ENCODE measurements at places on chromosomes 2 and 18.

DNA sequence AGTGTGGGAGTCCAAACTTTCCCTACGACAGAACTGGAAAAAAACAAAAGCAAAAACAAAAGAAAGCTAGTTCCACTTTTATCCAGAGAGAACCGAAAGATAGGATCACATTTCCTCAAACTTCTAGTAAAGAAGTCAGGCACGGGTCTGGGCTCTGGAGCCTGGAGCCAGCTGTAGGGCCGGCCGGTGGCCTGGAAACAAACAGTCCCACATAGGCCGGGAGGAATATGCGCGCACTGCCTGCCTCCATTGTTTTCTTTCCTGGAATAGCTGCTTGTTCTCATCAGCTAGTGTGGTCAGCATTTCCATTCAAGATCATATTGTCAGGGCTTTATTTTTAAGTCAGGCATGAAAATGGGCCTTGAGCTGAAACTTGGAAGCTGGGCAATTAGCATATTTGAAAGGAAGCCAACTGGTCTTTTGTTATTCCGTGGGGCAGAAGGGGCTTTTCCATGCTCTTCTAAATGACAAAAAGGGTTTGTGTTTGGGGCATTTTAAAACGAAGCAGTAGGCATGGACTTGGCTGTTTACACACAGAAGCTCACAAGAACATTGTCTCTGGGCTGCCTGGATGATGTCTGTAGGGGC lies 58.7 kb upstream of the RFX8 start:
- no peak overlapping the region for H3K27ac ChIP-seq
- peaks cover 5% of the 10 kb centered on the region for H3K4me1 ChIP-seq
- H3K4me3 ChIP-seq = no peak overlapping the region
- H3K27me3 ChIP-seq = no peaks in the 10 kb centered on the region
- DNase-seq = no peak
- no peaks in the 10 kb centered on the region for H3K36me3 ChIP-seq

- no peak overlapping the region for H3K4me3 ChIP-seq
- no peaks in the 10 kb centered on the region for H3K27me3 ChIP-seq
- H3K36me3 ChIP-seq = no peaks in the 10 kb centered on the region
- no peaks in the 10 kb centered on the region for H3K4me1 ChIP-seq
- DNase-seq = no peak
Observed at GRCh38 chr2:51329512-51329911, 297.6 kb upstream of the NRXN1 start.

DNA sequence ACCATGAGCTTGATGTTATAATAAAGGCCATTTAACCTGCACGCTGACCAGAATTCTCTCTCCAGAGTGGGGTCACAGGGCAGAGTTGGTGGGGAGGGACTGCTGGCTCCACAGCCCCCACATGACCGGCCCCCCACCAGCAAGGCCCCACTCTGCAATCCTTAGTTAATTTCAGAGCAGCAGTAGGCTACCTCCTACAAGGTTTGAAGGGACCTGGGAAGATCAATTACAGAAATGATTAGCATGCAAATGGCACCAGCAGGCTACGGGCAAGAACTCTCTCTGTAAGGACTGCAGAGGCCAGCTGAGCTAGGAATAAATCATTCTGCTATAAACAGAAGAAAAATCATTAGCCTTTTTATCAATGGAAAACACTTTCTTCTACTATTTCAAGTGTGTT lies 135.3 kb downstream of the C1D start:
- peaks cover 33% of the 10 kb centered on the region for H3K27me3 ChIP-seq
- no peaks in the 10 kb centered on the region for H3K36me3 ChIP-seq
- H3K4me3 ChIP-seq = no peak overlapping the region
- DNase-seq = no peak

DNA sequence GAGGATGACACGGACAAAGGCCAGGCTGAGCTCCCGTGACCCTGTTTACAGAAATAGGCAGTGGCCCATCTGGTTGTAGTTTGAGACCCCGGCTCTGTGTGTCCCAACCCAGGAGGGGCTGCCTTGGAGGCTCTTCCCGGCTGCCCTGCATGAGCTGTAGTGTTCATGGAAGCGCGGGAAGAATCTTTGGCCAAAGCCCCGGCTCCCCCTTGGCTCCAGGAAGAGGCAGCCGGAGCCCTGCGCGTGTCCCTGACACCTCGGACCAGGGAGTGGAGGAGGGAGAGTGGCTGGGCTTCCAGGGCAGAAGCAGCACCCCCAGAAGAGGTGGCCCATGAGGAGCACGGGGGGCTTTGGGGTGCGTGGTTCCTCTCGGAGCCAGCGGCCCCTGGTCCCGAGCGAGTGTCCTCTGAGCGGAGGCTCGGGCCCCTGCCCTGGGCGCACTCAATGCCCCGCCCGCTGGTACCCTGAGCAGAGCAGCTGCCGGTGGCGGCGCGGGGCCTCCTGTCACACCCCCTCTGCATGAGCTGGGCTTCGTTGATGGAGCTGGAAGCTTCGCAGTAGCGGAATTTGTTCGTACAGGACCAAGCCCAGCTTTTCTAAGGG lies 21.7 kb downstream of the GPR35 start:
- H3K4me3 ChIP-seq = no peak overlapping the region
- H3K36me3 ChIP-seq = no peaks in the 10 kb centered on the region
- H3K27ac ChIP-seq = no peak overlapping the region
- H3K27me3 ChIP-seq = peaks cover 40% of the 10 kb centered on the region
